ENCODE measurements at places on chromosomes 16 and 17.
A peak's percentile ranks its signal among the peaks of the same experiment; 100 is the strongest.

GRCh38 chr17:48520631-48521079 lies 10.2 kb downstream of the HOXB1 start:
- DNase-seq = no peak

GRCh38 chr17:41967141-41967920 lies 736 bp downstream of the CNP start:
- peak; percentile 14 for DNase-seq

DNA sequence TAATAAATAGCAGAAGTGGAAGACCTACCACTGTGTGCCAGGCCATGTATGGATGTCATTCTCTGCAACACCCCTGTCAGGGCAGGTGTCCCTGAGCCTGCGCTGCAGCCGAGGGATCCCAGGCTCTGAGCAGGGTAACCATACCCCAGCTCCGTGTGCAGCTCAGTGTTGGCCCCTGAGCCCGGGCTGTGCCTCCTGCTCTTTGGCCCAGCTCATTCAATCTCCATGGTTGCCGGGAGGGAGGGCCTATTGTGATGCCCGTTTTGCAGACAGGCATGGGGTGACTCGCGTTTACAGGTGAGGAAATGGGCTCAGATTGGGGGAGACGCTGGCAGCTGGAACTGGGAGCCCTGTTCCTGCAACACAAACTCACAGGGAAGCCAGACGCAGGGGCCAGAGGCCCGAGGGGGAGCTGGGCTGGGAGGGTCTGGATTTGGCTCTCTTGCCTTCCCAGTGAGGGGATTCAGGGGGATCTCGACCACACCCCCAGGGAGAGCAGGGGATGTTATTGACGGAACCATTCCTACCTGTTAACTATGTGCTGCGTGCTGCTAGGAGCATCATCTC lies 190.5 kb downstream of the IRF8 start:
- DNase-seq = no peak

DNA sequence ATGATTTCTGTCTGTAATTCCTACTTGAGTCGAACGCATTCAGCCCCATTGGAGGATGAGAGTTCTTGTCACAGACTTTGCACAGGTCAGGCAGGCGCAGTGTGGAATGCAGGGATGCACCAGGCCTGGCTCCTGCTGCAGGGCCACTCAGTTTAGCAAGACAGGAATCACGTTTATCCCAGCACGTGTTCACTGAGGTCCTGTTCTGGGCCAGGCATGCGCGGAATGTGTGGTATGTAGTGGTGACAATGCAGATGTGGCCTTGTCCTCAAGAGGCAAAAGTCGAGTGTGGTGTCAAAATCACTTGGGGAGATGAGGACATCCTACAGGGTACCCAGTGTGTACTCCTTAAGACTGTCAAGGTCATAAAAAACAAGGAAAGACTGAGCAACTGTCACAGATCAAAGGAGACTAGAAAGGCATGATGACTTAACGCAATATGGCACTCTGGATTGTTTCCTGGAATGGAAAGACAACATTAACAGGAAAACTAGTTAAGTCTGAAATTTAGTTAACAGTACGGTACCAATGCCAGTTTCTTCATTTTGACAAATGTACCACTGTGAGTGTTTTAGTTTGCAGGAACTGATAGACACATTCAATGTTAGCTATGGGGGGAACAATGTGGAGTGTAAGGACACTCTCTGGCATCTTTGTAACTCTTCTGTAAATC lies 121.5 kb upstream of the ADAMTS18 start:
- DNase-seq = no peak

GRCh38 chr16:22300427-22301071 lies 3.3 kb downstream of the POLR3E start:
- DNase-seq = peak; percentile 26

GRCh38 chr17:78839762-78840529 lies 668 bp downstream of the USP36 start:
- DNase-seq = no peak

DNA sequence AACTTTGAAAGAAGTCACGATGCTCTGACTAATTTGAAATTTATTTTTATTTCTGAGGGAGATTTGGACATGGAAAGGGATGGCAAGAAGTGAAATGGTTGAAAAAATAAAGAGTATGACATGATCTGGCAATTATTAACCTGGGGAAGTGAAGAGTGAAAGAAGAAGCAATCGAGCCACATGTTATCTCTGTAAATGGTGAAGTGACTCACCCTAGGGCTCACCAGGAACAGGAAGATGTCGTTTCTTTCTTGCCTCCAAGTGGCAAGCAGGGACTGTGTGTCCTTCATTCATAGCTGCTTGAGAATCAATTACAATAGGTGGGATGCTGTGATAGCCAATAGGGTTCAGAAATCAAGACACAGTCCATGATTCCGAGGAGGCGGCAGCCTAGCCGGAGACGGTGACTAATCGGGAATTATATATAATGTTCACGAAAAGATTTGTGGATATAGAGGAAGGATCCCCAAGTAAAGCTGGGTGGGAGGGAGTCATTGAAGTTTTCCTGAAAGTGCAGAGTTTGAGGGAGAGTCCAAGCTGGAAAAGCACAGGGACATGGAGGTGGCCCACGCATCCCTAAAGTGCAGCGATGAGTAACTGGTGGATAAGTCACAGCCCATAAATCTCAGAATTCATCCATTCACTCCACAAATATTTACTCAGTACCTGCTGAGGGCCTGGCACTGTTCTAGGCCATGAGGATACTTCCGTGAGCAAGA lies 18.2 kb upstream of the KRT20 start:
- no peak for DNase-seq

DNA sequence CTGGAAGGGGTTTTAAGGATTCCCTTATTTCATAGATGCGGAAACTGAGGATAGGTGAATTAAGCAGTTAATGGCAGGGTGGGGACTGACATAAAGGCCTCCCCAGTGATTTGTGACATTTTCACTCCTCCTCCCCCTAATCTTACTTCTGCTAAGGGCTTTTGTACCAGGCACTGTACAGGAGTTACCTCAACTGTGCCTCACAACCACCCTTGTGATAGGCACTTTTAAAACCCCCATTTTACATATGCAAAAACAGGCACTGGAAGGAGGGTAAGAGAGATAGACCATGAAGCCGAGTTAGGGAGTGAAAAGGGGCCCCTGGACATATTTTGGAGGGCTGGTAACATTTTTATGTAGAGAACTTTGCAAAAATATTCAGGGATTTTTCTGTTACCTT lies 862 bp upstream of the GDE1 start:
- DNase-seq = no peak

DNA sequence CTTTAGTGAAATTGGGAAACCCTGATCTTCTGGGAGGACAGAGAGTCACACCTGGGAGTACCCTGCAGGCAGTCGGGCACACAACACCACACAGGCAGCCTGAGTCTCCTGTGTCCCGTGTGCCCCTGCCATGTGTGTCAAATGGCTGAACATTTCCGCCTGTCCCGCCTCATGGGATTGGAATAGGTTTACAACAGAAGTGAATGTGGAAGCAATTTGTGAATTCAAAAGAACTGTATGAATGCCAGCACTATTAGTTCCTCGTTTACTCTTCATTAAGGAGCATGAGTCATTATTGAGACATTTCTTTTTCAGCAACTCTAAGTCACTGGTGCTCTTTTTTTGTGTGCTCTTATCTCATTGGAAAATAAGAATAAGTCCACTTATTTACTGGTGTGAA lies 226.5 kb downstream of the PMP22 start:
- DNase-seq = no peak

DNA sequence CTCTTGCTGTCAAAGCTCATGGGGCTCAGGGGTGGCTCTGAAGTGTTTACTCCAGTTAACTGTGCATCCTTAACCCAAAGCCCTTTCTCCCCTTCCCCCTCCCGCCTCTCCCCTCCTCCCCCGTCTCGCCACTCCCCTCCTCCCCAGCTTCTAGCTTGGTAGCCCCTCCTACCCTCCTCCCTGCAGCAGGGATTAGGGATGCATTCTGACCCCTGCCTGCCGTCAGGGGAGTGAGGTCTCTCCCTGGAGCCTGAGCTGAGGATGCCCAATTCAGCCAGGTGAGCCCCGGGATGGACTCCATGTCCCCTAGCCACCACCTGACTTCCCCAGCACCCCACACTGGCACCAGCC lies 1.6 kb downstream of the HS3ST6 start:
- DNase-seq = no peak

GRCh38 chr16:54174201-54174600 lies 112.4 kb downstream of the IRX3 start:
- no peak for DNase-seq

DNA sequence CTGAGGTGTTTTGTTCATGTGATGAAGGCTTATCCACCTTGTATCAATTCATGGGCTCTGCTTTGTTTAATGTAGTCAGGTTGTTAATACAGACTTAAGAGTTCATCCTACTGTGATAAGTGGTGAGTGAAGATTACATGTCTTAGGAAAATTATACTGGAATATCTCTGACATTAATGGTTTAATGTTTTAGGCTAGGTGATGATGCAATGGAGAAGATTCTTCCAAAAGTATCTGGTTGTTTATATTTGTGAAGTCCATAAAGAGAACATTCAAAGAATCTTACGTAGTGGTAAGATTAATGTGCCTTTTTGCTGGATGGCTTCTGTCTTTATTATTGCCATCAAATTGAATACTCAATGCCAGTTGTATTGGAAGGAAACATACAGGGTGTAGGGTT lies 236.4 kb downstream of the BCAS3 start:
- DNase-seq = no peak

All from activated T-cell treated with anti-CD3 and anti-CD28 coated beads for 24 hours (primary cell).